ENCODE measurements at places on chromosomes 1 and 21. TPM values are rescaled to one million over a fixed set of nuclear protein-coding genes. Genes with fewer than 3 reads are reported as not detected.

- DNase-seq = peak; percentile 46
Measured at GRCh38 chr1:56578138-56578962, 1.0 kb downstream of the PLPP3 start.

DNA sequence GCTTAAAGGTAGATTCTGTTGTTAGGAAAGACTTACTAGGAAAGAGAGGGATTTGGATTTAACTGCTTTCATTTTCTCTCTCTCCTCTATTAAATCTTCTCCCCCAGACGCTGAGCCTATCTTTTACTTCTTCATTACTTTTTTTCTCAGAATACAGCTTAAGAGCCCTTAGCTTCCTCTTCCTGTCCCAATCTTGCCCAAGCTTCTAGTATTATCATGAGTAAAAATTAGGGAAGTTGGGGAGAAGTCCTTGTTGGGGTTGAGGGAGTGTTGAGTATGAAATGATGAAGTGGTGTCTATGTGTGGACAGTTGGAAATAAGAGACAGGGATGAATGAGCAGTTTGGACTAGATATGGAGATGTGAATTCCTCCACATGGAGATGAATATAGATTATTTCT, 35.0 kb downstream of the ACP6 start:
- no peak for DNase-seq

DNA sequence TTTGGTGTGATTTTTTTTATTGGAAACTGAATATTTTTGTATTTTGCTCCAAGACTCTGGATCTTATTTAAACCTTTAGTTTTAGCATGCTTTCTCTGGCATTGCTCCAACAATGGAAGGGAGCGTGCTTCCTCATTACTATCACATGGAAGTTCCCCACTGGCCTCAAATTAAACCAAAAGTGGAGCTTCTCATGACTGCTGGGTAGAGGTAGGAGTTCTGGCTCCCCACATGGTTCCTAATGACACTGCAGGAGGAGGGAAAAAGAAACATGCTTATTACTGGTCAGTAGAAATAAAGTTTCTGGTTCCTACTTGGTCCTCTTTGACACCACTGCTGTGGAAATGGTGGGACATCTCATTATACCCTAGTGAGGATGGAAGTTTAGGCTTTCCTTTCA, 310.5 kb downstream of the PTGER3 start:
- DNase-seq = no peak

DNA sequence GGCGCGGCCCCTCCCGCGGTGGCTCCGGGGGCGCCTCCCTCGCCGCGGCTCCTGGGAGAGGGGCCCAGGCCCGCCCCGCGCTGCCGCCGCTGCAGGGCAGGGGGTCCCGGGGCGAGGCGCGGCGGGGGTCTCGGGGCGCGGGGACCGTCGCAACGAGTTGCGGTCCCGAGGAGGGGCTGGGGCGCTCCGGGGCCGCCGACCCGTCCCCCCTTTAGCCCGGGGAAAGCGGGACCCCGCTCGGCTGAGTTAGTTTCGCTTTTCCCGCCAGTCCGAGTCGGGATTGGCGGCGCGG, 493 bp downstream of the SPSB1 start:
- no peak for DNase-seq

DNA sequence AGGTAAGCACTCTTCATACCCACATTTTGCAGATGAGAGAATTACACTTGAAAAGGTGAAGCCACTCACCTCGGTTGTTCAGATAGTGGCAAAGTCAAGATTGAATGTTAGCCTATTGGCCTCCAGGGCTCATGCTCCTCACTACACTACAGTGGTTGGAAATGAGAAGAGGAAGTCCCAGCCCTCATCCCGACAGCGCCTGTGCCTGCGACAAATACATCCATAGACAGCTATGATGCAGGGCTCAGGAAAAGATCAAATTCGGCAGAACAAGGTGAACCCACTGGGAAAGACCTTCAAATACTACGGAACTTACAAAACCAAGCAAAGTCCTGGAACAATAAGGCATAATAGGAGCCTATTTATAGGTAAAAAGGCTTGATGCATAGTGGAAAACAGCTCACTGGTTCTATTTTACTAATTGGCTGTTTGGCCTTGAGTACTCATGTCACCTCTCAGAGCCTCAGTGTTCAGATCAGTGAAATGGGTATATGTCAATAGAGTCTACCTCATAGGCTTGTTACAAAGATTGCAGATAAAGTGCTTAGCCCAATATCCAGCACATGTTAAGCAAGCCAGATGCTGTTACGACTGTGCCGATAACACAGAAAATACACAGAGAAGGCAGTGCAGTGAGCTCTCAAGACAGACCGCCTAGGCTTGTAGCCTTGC, 3.5 kb downstream of the SPOCD1 start:
- no peak for DNase-seq

- no peak for DNase-seq
Measured at GRCh38 chr1:204464187-204464631, 30.4 kb downstream of the PIK3C2B start.

GRCh38 chr1:99657213-99658030, 11.5 kb downstream of the PALMD start:
- no peak for DNase-seq

- DNase-seq = no peak
Measured at GRCh38 chr21:39098696-39099200, 84.5 kb downstream of the PSMG1 start.

DNA sequence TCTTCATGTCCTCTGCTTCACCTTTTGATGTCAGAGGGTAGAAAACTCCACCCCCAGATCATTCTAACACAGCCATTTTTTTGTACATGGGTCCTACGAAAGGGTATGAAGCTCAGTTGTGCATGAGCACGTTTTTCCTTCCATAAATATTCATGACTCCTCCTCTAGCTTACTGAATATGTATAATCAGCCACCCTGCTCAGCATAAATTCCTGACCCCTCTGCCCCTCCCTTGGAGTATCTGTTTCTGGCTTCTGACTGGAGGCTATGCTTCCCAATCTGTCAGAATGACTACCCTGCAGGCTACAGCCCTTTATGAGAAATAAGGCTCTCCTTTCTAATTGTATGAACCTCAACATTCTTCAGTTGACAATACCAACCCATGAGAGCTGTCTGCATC, 42.8 kb upstream of the PARP1 start:
- no peak for DNase-seq

- peak; percentile 50 for DNase-seq
Measured at GRCh38 chr1:228363686-228364067, 43.0 kb downstream of the TRIM11 start.

DNA sequence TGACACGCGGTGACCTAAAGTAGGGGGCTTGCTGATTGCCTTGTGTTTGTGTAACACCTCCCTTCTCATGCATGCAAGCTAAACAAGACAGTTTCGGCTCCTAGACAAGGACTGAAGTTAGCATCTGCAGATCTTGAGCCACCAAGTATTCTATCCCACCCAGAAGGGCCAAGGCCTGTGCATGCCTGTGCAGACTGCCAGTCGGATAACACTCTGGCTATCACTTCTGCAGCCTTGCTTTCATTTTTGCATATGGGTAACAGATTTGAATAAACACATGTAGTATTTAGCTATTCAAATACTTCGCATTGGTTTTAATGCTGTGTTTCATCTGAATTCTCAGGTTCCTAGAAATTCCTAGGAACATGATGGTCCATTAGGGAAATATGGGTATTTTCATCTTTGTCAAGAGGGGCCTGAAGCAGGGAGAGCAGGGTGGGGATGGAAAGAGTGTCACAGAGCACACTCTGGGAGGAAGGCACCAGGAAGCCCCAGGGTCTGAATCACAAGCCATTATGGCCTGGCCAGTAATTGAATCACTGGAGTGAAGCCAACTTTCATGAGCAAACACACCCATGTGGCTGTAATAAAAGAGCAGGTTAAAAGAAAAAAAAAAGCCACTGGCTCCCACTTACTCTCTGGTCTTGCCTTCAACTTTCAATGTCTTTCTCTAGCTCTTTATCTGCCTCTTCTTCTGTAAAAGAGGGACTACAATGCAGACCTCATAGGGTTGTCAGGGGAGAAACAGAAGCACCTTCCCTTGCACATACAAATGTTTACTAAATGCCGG, 28.3 kb downstream of the GADD45A start:
- DNase-seq = no peak

DNA sequence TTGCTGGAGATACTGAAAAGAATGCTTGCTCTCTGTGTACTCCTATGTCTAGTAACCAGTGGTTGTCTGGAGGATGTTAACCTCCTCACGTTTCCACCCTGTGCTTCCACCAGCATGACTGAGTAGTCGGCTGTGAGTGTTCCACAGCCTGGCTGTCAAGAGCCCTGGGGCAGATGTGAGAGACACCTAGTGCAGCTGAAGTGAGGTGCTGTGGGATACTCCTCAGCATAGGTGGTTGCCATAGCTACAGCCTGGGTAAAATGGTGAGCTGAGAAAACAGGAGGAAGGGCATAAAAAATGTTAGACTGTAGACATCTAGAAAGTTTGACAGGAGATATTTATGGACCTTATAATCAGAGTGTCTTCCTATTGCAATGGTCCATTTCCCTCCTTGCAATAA, 15.8 kb downstream of the IVL start:
- no peak for DNase-seq

DNA sequence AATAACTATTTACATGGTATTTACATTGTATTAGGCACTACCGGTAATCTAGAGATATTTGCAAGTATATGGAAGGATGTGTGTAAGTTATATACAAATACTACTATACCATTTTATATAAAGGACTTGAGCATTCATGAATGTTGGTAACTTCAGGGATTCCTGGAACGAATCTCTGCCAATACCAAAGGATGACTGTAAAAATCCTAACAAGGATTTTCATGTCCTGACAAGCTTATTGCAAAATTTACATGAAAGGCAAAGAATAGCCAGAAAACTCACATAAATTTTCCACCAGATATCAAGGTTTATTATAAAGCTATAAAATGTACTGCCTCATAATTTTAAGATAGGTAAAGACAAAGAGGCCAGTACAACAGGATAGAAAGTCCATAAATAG, 325.2 kb upstream of the NRIP1 start:
- no peak for DNase-seq

GRCh38 chr1:41486371-41487125, 2.1 kb upstream of the EDN2 start:
- DNase-seq = no peak

DNA sequence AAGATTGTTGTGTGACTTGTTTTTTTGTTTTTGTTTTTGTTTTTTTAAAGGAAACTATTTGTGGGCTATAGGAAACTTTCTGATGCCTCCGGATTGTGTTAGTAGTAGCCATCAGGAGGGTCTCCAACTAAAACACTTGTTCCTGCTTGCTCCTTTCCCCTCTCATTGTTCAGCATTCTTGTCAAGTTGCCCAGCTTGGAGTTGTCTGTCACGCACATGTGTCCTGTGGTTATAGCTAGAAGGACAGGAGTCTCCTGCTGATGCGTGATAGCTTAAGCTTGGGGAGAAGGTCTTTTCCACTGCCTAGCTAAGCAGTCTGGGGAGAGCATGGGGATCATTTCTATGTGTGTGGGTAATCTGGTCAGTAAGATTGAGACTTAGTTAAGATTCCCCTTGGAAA, 3.2 kb upstream of the LYPLA2 start:
- no peak for DNase-seq

DNA sequence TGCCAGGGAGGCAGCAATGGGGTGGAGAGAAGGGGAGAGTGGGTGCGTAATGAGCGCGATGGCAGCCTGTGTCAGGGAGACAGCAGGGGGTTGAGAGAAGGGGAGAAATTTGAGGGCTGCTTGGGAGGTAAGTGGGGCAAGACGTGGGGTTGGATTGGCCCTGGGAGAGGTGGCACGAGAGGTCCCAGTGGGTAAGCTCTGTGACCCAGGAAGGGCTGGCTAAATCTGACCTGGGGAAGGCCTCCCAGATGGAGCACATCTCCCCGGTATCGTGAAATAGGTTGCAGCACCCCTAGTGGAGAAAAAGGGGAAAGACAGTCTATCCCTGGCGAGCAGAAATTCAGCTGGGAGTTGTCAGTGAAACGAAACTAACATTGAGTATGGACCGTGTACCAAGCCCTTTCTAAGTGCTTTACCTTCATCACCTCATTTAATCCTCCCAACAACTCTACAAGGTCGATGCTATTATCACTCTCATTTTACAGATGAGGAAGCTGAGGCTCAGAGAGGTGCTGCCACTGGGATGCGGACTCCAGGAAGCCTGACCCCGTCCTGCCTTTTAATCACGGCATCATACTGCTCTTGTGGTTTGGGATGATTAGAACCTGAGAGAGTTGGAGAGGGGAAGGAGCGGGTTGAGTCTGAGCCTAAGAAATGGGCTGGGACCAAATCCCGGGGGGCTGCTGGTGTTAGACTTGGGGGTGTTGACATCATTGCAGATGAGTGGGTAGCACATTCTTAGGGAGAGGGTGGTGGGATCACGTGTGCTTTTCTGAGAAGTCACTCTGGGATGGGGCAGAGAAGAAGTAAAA, 56.6 kb upstream of the RPL11 start:
- DNase-seq = peak; percentile 42

DNA sequence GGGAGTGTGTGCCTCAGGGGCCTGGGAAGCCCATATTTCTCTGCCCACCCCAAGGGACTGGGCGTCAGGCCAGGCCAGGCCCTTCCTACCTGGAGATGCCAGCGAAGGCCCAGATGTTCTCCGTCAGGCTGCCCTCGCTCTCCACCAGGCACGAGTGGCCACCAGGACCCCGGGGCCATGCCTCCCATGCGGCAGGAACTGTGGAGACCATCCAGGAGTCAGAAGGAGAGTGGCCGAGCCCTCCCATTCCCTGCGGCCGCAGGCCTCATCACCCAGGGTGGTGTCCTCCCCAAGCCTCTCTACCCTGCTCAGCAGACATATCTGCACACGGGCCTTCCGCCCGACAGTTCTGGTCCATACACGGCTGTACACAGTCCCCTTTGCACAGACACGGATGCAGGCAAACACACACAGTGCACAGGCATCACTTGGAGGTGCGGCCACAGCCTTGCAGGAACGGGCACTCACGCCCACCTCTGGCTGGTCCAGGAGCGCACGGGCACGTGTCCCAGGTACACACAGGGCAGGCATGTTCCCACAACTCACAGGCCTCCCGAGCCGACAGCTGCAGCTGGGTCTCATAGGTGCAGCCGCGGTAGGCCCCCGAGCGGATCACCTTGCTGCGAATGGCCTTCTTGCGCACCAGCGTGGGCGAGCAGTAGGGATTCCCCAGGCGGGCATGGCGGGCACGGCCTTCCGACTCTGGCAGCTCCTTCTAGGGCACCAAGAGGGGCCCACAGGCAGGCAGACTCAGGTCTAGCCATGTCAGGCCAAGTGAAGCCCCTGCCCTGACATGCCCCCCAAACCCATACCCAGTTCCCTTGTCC, 5.9 kb upstream of the KIF17 start:
- DNase-seq = peak; percentile 9

GRCh38 chr1:63027176-63027575, 243.2 kb downstream of the ATG4C start:
- no peak for DNase-seq

GRCh38 chr1:43651902-43652301, 2.0 kb downstream of the KDM4A start:
- DNase-seq = no peak

GRCh38 chr1:111852261-111852721, 96.6 kb downstream of the DDX20 start:
- DNase-seq = no peak

Gene PLPPR4
- 0.11 TPM for total RNA-seq

Gene COA6
- total RNA-seq = 39.0 TPM

Gene LAPTM5
- 18.8 TPM for total RNA-seq

Gene RCSD1
- 42.7 TPM for total RNA-seq

Gene C4BPB
- 0.30 TPM for total RNA-seq

Gene FMO5
- 3.2 TPM for total RNA-seq

Gene MYOG
- total RNA-seq = not detected

Gene SLC45A1
- 1.8 TPM for total RNA-seq

Gene CEP104
- 32.2 TPM for total RNA-seq

Gene REN
- not detected for total RNA-seq

Gene MATN1
- total RNA-seq = not detected

Data from left ventricle myocardium inferior (tissue), 1 donor.